Glutamatergic neuron (in vitro differentiated cells): ENCODE measurements at places on chromosomes 6 and 20. TPM values are rescaled to one million over a fixed set of nuclear protein-coding genes. Genes with fewer than 3 reads are reported as not detected.

Gene COX4I2
- not detected for total RNA-seq

Gene RAET1L
- not detected for total RNA-seq

Gene CRISP3
- total RNA-seq = not detected

GRCh38 chr6:111808493-111808892 is 64.8 kb downstream of the FYN start:
- H3K27me3 ChIP-seq = peaks cover 7% of the 10 kb centered on the region
- DNase-seq = no peak

- no peak for DNase-seq
- no peak overlapping the region for H3K4me3 ChIP-seq
- H3K27ac ChIP-seq = no peak overlapping the region
- H3K36me3 ChIP-seq = no peaks in the 10 kb centered on the region
- H3K27me3 ChIP-seq = no peaks in the 10 kb centered on the region
- no peaks in the 10 kb centered on the region for H3K4me1 ChIP-seq
Observed at GRCh38 chr6:46932526-46933319, 11.0 kb upstream of the ADGRF5 start.

Gene CDSN
- total RNA-seq = not detected
